ENCODE measurements at places on chromosomes 7 and 10.

DNA sequence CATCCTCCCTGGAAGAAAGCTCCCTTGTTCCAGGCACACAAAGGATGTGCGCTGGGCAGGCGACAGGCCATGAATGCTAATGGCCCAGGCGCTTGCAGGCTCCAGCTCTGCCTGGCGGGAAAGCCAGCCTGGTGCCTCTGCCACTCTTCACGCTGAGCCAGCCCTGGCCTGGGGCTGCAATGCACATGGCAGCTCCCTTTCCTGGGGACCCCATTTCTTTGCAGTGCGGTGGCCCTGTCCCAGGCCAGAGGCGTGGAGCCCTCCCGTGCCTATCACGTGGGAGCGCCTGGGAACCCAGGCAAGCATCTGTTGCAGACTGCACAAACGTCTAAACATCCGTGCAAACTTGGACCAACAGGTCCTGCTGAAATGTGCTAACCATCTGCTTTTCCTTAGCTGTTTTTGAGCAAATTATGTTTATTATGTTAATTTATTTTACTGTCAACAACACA, 152.1 kb upstream of the LYZL2 start:
- DNase-seq = no peak

GRCh38 chr10:93473161-93473560, 9.0 kb downstream of the MYOF start:
- no peak for DNase-seq

DNA sequence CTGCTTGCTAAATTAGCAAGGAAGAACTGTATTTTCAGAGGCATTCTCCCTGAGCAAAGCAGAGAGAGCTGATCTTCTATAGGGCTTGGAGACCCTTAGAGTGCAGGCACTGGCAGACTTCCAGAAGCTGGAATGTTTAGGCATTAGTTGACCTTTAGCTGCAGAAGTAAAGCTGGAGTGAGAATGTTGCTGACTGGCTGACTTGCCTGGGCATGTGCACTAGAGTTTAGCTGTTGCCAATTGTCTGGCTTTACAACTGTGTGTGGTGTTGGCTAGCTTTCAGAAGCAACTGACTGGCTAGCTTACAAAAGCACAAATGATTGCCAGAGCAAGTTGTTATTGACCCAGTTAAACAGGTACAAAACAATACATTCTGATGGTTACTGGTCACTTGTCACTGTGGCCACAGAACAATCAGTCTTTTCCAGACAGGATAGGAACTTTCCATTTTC, 25.1 kb downstream of the FAM13C start:
- DNase-seq = no peak

GRCh38 chr10:20381761-20382160, 515.4 kb downstream of the NEBL start:
- no peak for DNase-seq

DNA sequence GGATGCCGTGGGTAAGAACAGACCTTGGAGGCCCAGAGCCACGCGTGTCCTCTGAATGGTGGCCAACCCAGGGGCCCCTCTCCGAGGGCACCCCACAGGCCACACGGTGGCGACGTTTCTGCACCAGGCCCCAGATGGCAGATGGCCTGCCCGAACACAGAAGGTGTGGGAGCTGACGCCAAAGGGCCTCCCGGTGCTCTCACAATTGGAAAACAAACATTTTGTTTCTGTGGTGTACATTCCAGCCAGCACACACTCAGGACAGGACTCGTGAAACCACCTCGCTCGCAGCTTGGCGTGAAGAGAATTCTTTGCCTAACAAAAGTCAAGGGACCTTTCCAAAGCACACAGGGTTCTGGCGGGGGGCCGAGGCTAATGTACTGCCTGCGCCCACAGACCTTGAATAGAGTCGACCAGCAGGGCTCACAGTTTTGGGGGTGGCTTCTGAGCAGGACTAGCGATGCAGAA, 112.1 kb downstream of the FAM53B start:
- no peak for DNase-seq
